ENCODE measurements at places on chromosomes 5 and 9. TPM values are rescaled to one million over a fixed set of nuclear protein-coding genes. Genes with fewer than 3 reads are reported as not detected.

The PCDHA7 gene
- total RNA-seq: 0.36 TPM

The PAPPA gene
- 0.65 TPM for total RNA-seq

The HEXB gene
- 65.6 TPM for total RNA-seq

The BDP1 gene
- total RNA-seq: 23.2 TPM
